ENCODE measurements at places on chromosomes 5 and 9.

DNA sequence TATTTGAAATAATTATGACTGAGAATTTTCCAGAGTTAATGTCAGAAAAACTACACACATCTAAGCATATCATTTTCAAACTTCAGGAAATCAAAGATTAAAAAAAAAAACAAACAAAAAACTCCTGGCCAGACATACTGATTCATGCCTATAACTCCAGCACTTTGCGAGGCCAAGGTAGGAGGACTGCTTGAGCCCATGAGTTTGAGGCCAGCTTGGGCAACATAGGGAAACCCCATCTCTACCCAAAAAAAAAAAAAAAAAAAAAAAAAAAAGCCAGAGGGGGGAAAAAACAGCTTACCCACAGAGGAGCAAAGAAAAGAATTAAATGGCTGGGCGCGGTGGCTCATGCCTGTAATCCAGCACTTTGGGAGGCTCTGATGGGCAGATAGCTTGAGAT lies 22.4 kb downstream of the EFCAB9 start:
- DNase-seq, result no peak

DNA sequence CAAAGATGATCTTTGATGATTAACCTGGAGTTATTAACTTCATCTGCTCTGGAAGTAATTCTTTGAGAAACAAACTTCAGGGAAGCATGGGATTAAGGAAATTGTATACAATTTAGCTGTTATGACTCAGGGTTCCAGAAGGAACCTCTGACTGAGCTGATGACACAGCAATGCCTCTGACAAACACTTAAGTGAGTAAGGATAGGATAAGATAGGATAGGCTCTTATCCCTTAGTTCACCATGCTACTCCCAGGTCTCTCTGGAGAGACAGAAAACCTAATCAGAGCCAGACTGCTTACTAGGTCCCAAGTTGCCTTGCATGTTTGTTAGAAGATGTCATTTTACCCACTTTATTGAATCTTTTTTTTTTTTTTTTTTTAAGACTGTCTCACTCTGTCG lies 12.6 kb upstream of the TMEM38B start:
- no peak for DNase-seq

DNA sequence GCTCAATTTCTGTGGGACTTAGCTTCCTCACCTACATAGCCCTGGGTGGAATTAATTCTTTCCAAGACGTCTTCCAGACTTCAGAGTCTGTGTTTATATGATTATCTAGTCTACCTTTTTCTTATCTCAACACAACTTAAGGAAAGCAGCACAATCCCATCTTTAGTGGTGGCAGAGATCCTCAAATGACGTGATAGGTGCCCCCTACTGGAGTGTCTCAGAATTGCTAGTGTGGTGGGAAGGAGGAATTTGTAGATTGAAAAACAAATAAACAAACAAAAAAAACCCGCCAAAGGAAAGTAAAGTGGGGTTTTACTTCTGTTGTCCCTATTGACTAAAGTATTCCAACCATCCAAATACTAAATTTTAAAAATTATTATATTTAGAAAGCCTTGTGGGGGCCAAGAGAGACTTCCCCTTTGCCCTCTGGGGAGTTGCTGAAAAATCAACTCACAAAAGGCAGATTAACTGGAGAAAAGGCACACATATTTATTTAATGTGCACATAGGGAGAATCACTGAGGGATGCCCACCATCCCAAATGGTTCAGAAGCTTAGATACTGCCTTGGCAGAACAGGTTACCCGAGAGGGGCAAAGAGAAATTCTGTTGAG lies 283.3 kb downstream of the TMEM167A start:
- no peak for DNase-seq

GRCh38 chr9:8736805-8737204 lies 937.2 kb upstream of the DMAC1 start:
- no peak for DNase-seq

DNA sequence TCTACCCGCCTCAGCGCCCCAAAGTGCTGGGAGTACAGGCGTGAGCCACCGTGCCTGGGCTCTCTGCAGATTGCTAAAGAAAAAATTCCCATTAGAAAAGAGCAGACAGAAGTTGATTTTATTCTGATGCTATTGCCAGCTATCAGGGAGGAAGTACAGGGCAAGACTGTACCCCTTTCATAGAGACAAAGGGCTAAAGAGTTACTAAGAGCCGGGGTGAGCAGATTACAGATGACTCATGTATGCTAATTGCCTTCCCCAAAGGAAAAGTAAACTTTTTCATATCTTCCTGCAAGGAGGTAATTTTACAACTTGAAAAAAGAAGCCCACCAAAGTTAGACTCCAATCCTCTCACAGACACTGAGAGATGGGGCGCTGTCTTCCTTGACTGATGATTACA lies 42.3 kb upstream of the MCTP1 start:
- DNase-seq, result no peak

GRCh38 chr9:132006677-132007370 lies 72.8 kb downstream of the MED27 start:
- no peak for DNase-seq

DNA sequence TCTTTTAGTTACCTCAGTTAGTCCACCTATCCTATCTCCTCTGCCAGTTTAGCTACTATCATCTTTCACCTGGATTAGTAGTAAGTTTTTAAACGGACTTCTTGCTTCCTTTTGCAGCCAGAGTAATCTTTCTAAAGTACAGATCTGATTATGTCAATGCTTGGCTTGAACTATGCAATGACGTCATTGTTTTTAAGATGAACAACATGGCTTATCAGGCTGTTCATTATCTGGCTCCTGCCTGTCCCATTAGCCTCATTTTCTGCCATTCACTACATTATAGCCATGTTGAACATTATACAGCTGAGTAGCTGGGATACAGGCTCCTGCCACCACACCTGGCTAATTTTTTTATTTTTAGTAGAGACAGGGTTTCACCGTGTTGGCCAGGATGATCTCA lies 98.7 kb downstream of the RANBP17 start:
- no peak for DNase-seq

DNA sequence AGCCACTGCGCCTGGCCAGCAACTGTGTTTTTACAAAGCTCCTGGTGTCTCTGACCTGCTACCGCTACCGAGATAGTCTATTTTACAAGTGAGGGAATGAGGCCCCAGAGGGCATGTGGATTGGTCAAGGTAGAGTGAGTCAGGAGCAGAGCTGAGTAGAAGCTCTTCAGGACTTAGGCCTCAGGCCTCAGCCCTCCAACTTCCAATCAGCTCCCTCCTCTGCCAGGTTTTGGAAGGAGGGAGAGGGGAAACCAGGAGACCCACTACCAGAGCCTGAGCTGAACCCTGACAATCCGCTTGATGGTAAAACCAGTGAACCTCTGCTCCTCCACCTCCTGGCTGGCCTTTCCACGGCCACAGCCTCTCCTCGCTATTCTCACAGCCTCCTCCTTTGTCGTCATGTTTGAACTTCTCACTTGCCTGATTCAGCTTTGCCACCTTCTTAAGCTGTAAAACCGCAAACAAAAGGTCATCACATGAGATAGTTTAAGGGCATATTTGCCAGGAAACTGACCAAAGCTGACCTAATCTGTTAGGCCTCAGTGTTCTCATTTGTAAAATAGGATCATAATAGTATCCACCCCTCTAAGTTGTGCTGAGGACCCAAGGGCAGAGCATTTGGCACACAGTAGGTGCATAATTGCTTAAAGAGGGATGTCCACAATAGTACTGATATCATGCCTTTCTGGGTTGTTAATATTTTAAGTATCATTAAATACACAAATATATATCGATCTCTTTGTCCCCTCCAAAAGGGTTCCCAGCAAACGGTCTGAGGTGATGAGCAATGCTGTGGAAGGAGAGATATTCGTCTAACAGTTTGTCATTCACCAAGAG lies 1.7 kb downstream of the TRAF1 start:
- DNase-seq, result no peak
